Activated CD4-positive, alpha-beta memory T cell treated with anti-CD3 and anti-CD28 coated beads for 36 hours (primary cell): ENCODE measurements at places on chromosomes 16 and 17. TPM values are rescaled to one million over a fixed set of nuclear protein-coding genes. Genes with fewer than 3 reads are reported as not detected.

GRCh38 chr16:50469121-50469743, 79.0 kb upstream of the NKD1 start:
- H3K27me3 ChIP-seq: peaks cover 18% of the 10 kb centered on the region
- no peaks in the 10 kb centered on the region for H3K36me3 ChIP-seq
- H3K27ac ChIP-seq: no peak overlapping the region
- DNase-seq: no peak
- H3K4me3 ChIP-seq: no peak overlapping the region
- H3K4me1 ChIP-seq: peaks cover 18% of the 10 kb centered on the region

GRCh38 chr16:49419006-49419405, 45.4 kb downstream of the C16orf78 start:
- H3K27me3 ChIP-seq: peaks cover 3% of the 10 kb centered on the region
- H3K36me3 ChIP-seq: no peaks in the 10 kb centered on the region
- DNase-seq: no peak
- H3K4me1 ChIP-seq: no peaks in the 10 kb centered on the region

DNA sequence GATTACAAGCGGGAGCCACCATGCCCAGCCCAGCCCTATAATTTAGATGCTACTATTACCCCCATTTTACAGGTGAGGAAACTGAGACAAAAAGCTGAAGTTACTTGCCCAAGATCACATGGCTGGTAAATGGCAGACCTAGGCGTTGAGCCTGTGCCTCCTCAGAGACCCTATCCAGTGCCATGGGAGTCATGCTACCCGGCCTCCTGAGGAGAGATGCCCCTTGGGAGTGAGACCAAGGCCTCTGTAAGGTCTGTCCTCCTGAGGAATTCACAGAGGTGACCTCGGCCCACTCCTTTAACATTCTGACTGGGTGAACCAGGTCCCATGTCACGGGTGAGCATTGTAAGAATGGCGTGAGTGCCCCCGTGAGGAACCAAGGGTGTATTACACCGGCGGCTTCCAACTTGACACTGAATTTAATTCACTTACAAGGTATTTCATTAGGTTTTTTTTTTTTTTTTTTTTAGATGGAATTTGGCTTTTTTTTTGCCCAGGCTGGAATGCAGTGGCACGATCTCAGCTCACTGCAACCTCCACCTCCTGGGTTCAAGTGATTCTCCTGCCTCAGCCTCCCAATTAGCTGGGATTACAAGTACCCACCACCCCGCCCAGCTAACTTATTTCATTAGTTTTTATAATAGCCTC, 95.7 kb downstream of the ABCC6 start:
- no peak overlapping the region for H3K27ac ChIP-seq
- DNase-seq: peak; percentile 80
- peaks cover 57% of the 10 kb centered on the region for H3K36me3 ChIP-seq
- no peak overlapping the region for H3K4me3 ChIP-seq
- no peaks in the 10 kb centered on the region for H3K27me3 ChIP-seq

DNA sequence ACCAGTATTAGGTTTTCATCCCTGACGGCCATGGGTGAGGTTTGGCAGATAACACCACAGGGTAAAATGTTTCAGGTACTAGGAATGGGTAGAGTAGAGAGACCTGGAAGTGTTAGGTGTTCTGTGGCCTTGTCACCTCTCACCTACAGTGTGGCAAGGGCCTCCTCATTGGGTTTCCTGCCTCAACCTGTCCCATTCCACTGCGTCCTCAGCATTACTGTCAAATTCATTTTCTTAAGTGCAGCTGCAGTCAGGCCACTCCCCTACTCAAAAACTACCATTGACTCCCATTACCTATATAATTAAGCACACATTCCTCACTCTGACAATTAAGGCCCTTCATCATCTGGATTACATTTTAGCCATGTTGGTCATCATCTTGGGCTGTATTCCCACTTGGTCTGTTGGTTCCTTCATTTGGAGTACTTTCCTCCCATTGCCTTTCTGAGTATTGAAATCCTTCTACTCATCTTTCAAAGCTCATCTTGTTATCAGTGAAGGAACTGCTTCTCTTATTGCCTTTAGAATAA, 64.5 kb downstream of the NUP88 start:
- no peak for DNase-seq
- no peak overlapping the region for H3K27ac ChIP-seq
- H3K27me3 ChIP-seq: no peaks in the 10 kb centered on the region

- no peak overlapping the region for H3K27ac ChIP-seq
- H3K4me3 ChIP-seq: no peak overlapping the region
- DNase-seq: no peak
- H3K27me3 ChIP-seq: peaks cover 3% of the 10 kb centered on the region
- no peaks in the 10 kb centered on the region for H3K36me3 ChIP-seq
Measured at GRCh38 chr17:5861854-5862253, 208.3 kb upstream of the WSCD1 start.

GRCh38 chr16:49789616-49790015, 66.3 kb downstream of the ZNF423 start:
- no peak overlapping the region for H3K27ac ChIP-seq
- DNase-seq: no peak
- no peaks in the 10 kb centered on the region for H3K36me3 ChIP-seq
- no peak overlapping the region for H3K4me3 ChIP-seq

The PPM1E gene
- total RNA-seq: not detected

The HOXB8 gene
- not detected for total RNA-seq

The GRAPL gene
- 3.2 TPM for total RNA-seq
